ENCODE measurements at places on chromosomes 7 and 10.

GRCh38 chr10:114397651-114398145 is 6.6 kb downstream of the AFAP1L2 start:
- no peak for DNase-seq

DNA sequence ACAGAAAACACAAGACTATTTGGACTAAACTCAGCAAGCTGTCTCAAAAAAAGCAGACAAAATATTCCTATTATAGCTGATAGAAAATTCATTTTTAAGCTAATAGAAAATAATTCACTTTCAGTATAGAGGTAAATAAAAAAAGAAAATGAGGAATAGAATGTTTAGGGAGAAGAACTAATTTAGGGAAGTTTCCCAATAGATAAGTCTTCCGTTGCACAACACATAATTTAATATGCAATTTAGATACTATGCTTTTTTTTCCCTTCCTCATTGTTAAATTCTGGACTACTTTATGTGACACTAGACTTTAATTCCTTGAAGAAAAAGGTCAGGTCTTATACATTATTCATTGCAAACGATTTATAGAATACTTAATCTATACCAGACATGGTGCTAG is 10.3 kb downstream of the PNPLA8 start:
- no peak for DNase-seq

GRCh38 chr10:84665883-84666463 is 337.6 kb downstream of the CCSER2 start:
- no peak for DNase-seq

DNA sequence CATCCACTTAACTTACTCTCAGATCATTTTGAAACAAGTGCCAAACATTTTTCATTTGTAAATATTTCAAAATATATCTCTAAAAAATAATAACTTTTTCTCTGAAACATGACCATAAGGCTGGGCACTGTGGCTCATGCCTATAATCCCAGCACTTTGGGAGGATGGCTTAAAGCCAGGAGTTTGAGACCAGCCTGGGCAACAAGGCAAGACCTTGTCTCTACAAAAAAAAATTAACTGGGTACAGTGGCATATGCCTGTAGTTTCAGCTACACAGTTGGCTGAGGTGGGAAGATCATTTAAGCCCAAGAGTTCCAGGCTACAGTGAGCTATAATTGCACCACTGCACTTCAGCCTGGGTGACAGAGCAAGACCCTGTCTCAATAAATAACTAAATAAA is 36.4 kb downstream of the USP54 start:
- no peak for DNase-seq

- DNase-seq, result no peak
Measured at GRCh38 chr10:48798481-48799254, 114.0 kb downstream of the WDFY4 start.

- DNase-seq, result no peak
Measured at GRCh38 chr10:34433241-34434076, 381.6 kb downstream of the PARD3 start.

DNA sequence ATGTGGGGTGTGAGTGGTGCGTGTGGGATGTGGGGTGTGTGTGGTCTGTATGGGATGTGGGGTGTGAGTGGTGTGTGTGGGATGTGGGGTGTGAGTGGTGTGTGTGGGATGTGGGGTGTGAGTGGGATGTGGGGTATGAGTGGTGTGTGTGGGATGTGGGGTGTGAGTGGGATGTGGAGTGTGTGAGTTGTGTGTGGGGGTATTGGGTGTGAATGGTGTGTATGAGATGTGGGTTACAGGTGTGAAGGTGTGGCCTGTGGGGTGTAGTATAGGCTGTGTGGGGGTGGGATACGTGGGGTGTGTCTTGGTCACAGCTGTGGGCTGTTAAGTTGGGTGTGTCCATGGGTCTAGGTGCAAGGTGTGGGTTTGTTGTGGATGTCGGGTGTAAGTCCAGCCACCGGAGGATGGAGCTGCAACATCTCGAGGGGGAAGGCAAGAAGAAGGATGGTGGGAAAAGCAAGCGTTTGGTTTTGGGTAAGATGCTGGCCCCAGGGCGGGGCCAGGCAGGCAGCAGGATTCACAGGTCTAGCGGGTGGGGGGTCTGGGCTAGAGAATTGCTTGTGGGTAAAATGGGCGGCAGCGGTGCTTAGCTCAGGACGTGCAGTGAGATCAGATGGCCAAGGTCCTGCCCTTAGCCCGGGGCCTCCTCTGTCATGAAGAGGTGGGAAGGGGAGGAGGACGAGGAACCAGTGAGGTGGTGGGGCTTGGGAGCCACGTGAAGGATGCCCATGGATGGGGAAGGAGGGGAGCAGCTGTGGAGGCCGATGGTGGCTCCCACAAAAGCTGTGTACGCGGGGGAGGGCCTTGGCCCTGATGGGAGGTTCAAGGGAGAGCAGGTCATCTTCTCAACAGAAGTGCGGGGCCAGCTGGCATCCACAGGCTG is 60.1 kb downstream of the CFAP46 start:
- no peak for DNase-seq

DNA sequence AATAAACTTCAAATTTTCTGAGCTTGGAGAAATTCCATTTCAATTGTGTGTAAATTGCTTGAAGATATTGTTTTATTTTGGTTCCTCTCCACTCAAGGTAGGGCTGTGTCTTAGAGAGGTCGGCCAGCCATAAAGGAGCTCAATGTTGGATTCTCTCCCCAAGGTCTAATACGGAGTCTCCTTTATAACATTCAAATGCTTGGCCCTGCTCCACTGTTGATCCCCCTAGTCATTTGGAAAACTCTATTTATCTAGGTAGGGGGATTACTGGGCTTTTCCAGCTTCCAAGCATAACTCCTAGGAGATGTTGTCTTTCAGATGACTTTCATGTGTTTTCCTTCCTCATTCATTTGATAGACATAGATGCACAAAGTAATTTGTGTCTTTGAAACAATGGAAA is 170.9 kb downstream of the LRMDA start:
- no peak for DNase-seq

GRCh38 chr10:14378387-14378960 is 47.8 kb upstream of the FRMD4A start:
- DNase-seq, result no peak

- DNase-seq, result no peak
Measured at GRCh38 chr7:149748076-149748874, 25.1 kb downstream of the ZNF467 start.

DNA sequence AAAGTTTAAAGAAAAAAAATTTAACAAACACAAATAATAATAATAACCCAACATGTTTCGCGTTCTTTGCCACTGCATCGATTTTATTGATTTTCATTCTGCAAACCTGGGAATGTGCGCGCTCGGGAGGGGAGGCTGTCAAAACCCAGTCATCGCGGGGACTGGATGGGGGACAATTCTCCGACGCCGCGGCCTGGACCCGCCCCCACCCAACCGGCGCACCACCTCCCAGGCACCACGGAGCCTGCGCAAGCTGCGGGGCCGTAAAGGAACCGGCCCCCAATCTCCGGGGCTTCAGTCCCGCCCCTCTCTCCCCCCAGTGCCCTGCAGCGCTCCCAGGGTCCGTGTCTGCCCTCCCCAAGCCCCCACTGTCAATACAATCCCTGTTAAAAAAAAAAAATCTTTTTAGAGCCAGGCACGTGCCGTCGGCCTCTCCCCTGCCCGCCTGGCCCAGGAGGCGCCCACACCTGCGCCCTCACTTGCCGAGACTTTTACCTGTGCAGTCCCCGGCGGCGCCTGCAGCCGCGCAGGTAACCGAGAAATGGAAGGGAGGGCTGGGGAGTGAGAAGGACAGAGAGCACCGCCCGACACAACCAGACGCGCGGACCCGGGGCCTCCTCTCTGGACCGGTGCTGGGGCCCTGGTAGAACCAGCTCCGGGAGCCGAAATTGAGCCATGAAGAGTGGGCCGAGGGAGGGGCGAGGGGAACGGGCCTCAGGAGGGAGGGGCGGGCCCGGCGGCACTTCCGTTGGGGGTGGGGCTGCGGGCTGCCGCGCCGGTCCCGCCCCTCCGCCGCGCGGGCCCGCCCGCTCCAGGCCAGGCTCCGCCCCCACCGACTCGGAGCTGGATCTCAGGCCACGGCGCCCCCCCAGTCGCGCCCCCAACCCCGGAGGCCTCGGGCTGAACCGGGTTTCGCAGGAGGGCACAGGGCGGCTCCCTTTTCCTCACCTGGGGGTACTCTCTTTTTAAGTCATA is 7.6 kb upstream of the ZNF503 start:
- peak; percentile 36 for DNase-seq

GRCh38 chr7:37756797-37757551 is 73.4 kb downstream of the GPR141 start:
- DNase-seq, result no peak

GRCh38 chr10:314871-315270 is 179.6 kb downstream of the ZMYND11 start:
- DNase-seq, result no peak

DNA sequence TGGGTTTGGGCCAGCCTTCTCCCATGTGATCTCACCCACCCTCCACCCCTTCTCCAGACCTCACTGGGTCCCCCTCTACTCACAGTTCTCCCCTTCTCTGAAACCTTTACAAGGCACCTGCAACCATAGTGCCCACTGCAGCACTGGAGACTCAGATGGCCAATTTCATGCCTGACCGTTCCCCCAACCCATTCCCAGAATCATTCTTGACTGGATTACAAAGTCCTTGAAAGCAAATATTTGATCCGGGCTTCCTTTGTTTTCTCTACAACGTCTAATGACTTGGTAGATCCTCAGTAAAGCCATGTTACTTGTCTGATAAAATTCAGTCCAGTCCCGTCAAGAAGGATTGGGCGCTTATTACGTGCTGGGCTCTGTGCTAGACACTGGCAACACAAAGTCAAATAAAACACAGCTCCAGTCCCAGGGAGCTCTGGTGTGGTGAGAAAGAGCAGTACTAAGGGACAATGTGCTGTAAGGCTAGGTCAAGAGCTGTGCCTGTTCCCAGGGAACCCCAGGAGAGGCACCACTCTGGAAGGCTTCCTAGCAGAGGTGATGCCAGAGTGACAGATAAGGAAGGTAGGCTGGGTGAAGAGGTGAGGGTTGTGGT is 36.5 kb downstream of the SH3PXD2A start:
- no peak for DNase-seq

- DNase-seq, result no peak
Measured at GRCh38 chr10:31886885-31887284, 41.7 kb downstream of the ARHGAP12 start.

GRCh38 chr10:35675846-35676245 is 33.8 kb upstream of the FZD8 start:
- DNase-seq, result no peak

DNA sequence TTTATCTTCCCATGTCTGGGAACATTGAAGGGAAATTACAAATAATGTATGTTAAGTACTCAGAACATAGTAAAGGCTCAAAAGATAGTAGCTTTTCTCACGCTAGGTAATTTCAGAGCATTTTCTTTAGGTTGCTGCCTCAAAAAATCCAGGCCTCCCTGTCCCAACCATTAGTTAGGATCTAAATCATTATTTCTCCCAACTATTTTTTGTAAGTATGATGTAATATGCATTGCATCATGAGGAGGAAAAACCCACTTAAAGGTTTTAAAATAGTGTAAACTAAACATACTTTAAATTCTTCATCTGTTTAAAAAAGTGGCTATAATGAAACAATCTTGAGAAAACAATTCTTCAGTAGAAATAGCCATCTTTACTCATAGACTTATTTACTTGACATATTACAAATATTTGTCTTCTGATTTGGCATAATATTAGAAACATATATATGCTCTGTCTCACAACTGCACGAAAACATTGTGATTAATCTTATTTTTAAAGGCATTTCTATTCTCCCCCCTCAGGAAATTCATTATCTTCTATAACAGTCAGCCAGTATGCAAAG is 329.3 kb downstream of the ELMO1 start:
- DNase-seq, result no peak

DNA sequence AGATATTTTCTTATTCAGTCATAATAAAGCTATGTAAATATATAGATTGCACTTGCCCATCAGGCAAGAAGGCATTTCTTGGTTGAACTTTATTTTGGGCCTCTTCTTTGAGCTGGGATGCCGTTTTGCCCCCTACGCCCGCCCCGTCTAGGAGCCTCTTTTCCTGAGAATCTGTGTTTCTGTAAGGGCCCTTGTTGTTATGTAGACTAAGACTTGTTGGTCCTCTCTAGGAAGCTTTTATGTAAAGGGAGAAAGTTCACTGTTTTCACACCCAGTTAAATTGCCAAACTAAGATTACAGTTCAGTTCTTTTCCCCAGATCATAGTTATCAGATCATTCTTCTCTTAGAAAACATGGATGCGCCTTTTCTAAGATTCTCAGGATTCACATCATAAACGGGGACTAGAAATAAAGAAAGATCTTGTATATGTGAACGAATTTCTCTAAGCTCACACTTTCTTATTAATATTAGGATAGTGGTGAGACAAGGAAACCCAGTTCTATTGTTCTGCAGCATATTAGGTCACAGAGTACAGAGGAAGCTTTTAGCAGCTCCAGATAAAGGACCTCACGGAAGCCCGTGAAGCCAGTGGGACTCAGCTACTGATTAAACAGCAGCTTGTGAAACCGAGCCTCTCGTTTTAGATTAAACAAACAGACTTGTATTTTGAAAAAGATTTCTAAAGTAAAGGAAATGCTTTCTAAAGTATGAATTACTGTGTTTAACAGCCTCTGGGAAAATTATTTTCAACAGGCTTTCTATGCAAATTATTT is 3.8 kb downstream of the LMTK2 start:
- DNase-seq, result no peak

DNA sequence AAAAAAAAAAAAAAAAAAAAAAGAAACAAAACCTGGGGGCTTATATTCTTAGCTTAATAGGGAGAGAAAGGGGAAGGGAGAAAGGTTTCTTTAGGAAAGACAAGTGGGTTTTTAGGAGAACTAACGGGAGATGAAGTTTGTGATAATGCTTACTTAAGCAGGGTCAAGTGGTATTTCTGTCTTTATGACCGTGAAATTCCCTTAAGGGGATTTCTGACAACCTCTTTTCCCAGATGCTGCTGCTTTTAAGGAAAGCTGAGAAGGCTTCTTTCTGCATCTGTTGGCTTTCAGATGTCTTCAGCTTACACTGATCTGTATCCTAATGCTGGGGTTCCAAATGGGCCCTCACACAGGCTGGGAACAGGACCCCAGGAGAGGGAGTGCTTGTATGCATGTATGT is 42.6 kb downstream of the ADAMTS14 start:
- no peak for DNase-seq

DNA sequence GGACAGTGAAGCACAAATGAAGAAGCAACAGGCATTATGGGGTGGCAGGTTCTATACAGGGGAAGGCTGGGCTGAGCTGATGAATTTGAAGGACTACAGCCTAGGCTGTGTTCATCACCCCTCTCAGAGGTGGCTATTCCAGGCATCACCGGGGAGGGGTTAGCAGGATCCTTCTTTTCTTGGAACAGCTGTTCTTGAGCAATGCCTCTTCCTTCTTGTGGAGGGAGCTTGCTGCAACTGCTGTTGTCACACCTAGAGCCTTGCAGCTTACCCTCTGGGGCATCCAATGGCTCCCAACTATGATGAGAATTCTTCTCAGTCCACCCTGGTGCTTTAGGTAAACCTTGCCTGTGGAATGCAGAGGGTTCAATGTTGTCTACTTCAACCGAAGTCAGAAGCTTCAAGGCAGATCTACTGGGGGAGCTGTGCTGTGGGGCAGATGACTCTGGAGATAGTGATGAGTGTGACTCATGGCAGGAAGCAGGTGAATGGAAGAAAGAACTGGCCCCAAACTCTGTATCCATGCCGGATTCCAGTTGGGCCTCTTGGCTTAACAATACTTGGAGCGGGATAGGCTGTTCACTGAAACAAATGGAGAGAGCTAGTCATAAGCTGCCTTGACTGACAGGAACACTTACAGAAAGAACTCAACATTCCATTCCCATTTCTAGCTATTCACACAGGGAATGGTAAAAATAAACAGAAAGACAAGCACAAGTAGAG is 21.5 kb upstream of the PPP3CB start:
- DNase-seq, result no peak

GRCh38 chr7:877312-878232 is 1.2 kb downstream of the GET4 start:
- no peak for DNase-seq
